ENCODE measurements at places on chromosomes 6 and 20.

- no peak for DNase-seq
Measured at GRCh38 chr6:147486683-147487082, 21.8 kb upstream of the SAMD5 start.

DNA sequence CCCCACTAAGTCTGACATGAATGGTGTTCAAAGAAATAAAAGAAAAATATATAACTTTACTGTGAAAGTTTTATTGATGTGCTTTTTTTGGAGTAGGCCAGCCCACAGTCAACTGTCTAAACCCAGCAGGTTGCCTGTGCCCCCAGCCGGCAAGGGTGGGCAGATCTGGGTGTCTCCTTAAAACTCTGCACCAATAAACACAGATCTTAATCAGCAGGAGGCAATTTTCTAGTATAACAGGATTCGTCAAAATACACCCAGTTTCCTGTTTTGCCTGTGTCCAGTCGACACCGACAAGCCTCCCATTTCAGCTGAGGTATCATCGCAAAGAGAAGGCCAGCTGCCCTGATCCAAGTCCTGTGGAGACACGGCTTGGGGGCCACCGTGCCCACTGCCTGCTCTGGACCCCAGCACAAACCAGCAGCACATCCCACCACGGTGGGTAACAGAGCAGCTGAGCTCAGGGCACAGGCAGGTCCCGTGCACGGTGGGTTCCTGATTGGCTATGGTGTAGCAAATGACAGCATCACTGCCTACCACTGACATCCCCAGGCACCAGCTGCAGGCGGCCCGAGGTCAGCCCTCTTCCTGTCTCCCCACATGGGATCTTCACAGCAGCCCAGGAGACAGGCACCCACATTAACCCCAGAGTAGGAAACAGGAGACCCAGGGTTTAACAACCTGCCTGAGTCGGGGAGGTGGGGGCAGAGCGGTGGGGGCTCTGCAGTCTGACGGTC, 15.7 kb downstream of the BMP7 start:
- DNase-seq = peak; percentile 33

GRCh38 chr6:131314838-131315237, 179.6 kb downstream of the AKAP7 start:
- no peak for DNase-seq

GRCh38 chr6:111993342-111993741, 60.6 kb upstream of the CCN6 start:
- no peak for DNase-seq

- peak; percentile 76 for DNase-seq
Measured at GRCh38 chr6:34154668-34155447, 9.0 kb upstream of the GRM4 start.

- no peak for DNase-seq
Measured at GRCh38 chr20:52731093-52731492, 241.1 kb upstream of the TSHZ2 start.

- DNase-seq = no peak
Measured at GRCh38 chr6:109493865-109494264, 10.8 kb upstream of the ZBTB24 start.

- DNase-seq = no peak
Measured at GRCh38 chr20:62246872-62247652, 8.7 kb downstream of the OSBPL2 start.

GRCh38 chr6:86193821-86194220, 551.1 kb upstream of the SYNCRIP start:
- DNase-seq = no peak

DNA sequence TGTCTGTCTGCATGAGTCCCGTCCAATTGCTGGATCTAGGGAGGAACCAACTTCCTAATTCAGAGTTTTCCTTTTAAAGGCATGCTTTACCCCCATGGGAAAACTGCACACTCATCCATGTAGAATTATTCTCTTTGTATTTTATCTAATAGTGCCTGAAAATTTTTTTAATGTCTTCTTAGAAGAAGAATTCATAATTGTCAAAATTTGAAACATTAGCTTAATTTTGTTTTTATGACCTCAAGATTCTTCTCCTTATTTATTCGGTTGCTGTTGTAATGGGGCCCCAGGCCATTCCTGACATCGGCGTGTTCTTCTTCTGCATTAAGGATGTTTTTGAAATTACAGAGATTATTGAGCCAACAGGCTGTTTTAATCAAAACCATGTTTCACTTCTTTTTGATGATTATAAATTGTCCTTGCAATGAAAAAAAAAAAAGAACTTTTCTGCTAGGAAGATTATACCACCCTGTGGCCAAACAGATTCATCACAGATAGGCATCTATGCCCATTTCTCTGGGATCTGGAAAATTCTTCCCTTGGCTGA, 100.3 kb downstream of the ZNF217 start:
- no peak for DNase-seq

All from activated CD4-positive, alpha-beta T cell treated with anti-CD3 and anti-CD28 coated beads, Interleukin-2, Interleukin-6, amounts not matched to agents 100 ng/mL and 50 ng/mL, durations not matched to agents 16 hours and 8 hours (primary cell).